ENCODE measurements at places on chromosomes 6 and 20.

DNA sequence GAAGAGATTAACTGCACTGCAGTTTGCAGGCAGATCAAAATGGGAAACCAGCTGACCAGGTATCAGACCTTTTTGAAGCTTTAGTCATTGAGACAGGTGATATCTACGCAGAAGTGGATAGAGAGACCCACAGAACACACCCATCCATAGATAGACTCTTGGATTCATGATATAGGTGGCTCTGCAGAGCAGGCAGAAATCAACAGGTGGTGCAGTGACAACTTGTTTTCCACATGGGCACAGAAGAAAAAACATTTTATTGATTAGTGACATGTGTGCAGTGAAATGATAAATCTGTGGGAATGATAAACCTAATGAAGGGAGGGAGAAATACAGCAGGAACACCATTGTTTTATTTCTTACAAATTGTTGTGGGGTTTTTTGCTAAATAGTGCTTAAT is 45.2 kb downstream of the NUDT3 start:
- DNase-seq: no peak

DNA sequence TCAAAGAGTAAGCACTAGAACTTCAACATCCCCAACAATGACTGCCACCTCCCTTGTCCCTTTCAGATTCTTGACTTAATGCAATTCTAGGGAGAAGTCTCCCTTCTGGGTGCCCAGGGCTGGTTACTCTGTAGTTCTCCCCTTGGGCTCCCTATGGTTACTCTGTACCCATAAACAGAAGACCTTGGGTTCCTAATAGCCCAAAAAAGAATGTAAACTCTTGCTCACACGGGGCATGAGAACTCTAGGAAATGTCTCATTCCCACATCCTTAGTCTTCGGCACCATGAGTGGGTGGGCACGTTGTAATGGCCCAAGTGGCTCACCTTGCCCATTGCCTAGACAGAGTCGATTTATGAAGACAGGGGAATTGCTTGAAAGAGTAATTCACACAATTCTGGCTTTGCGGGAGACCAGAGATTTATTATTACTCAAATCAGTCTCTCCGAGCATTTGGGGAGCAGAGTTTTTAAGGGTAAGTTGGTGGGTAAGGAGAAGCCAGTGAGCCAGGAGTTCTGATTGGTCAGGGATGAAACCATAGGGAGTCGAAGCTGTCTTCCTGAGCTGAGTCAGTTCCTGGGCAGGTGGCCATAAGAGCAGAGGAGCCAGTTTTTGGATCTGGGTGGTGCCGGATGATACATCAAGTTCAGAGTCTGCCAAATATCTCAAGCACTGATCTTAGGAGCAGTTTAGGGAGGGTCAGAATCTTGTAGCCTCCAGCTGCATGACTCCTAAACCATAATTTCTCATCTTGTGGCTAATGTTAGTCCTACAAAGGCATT is 61.2 kb upstream of the SIRPG start:
- DNase-seq: no peak

DNA sequence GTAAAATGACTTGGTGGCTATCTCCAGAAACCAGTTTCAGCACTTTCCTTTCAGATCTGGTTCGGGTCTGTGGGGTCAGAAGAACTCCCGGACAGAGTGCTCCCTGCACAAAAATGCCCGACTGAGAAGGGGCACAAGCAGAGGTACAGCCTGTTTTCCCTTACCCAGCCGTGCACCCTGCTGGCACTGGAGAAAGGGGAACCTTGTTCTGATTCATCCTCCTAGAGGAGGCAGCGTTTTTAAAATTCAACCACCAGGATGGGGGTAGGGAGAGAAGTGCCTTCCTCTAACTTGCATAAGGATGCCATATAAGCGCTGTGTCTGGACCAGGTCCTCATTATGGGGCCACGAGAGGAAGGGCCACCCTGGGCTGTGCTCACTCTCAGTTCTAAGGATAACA is 17.6 kb downstream of the RIMS4 start:
- no peak for DNase-seq

DNA sequence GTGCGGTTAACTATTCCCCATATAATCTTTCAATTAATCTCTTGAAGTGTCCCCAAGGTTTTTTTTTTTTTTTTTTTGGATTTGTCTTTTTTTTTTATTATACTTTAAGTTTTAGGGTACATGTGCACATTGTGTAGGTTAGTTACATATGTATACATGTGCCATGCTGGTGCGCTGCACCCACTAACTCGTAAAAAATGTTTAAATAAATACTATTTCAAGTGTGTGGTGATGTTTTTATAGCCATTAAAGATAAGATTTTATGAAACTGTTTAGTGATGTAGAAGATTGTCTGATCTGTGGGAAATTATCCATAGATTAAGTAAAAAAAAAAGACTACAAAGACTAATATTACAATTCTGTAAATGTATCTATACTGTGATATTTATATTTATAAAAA is 12.6 kb upstream of the HLA-DQA1 start:
- DNase-seq: no peak

- no peak for DNase-seq
Measured at GRCh38 chr6:112934433-112935327, 587.5 kb downstream of the RFPL4B start.

DNA sequence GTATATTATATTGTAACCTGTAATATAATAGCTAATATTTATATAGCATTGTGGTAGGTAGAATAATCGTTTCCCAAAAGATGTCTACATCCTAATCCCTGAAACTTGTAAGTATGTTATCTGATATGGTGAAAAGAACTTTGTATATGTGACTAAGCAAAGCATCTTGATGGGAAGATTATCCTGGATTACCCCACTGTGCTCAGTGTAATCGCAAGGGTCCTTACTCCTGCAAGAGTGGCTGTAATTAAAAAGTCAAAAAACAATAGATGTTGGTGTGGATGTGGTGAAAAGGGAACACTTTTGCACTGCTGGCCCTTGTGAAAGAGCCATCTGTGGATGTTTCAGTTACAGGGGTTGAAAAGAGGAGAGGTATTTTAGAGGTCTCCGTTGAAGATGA is 95.2 kb downstream of the EDN1 start:
- no peak for DNase-seq

DNA sequence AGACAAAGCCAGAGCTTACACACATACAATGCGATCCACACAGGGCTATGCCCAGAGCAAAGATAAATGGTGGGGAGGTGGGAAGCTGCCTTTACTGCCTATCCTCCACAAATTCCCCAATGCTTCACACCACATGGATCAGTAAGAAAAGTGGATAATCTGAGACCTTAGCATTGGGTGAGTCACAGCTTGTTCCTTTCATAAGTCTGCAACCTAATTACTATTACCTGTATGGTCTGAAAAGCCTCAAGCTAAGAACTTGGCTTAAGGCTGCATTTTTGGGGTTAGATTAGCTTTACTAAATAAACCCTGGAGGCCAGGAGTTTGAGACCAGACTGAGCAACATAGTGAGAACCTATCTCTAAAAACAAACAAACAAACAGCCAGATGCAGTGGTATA is 66.0 kb upstream of the BTBD3 start:
- no peak for DNase-seq

- DNase-seq: no peak
Measured at GRCh38 chr6:31911826-31912585, 10.1 kb upstream of the ZBTB12 start.

DNA sequence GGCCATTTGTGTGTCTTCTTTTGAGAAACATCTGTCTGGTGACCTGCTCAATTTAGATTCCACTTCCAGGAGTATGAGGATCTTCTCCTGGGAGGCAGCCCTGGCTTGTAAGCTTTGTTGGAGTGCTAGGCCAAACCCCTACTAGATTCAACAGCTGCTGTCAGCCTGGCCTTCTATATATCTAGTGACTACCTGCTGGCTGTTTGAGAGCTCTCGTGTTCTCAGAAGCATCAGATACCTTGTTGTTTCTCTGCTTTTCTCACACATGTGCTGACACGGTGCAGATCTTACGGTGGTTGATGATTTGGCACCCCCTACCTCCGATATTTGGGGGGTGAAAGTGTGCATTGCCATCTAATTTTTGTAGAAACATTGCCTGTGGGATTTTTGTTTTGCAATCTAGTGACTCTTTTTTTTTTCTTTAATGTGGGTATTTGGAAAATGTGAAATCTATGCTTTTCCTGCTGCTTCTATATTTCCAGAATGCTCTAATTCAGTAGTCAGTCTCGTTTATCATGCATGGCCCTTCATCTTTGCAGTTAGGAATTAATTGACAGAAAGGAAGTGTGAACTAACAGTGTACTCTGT is 4.7 kb downstream of the CCN2 start:
- DNase-seq: no peak

GRCh38 chr6:5490501-5491069 is 229.3 kb downstream of the FARS2 start:
- no peak for DNase-seq

GRCh38 chr6:12113190-12113577 is 101.1 kb downstream of the HIVEP1 start:
- no peak for DNase-seq

DNA sequence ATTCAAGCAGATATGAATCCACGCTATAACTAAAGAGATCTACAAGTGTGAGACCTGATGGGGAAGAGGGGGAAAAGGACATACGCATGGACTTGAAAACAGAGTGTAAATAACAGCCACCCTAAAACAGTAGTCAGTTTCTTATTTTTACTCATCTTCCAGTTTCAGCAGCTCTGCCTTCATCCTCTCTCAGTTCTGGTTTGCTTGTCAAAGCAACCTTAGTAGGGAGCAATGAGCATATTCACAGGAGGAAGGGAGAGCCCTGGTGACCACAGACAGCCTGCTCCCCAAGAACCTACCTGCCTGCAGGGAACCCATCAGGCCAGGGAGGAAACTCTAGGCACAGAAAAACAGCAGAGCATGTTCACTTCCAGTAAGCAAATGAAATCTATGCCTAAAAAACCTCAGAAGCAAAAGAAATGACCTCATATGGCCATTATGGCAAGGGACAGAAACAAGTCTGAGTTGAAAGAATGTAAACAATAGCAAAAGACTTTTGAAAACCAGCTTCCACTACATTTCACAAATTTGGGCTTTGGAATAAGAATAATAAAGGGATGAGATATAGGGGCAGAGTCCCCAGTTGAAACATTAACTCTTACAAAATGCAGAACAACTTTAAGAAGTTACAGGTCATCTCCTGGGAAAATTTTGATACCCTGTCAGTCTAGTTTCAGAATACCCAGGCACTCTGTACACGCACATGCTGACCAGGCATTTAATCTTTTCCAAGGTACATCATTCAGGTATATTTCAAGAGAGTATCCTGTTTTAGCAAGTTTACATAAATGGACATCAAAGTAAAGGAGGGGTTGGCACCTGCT is 120.8 kb upstream of the BCLAF1 start:
- DNase-seq: no peak

- no peak for DNase-seq
Measured at GRCh38 chr6:94089941-94090340, 670.6 kb upstream of the EPHA7 start.

GRCh38 chr6:125863023-125863422 is 72.3 kb downstream of the NCOA7 start:
- DNase-seq: no peak

DNA sequence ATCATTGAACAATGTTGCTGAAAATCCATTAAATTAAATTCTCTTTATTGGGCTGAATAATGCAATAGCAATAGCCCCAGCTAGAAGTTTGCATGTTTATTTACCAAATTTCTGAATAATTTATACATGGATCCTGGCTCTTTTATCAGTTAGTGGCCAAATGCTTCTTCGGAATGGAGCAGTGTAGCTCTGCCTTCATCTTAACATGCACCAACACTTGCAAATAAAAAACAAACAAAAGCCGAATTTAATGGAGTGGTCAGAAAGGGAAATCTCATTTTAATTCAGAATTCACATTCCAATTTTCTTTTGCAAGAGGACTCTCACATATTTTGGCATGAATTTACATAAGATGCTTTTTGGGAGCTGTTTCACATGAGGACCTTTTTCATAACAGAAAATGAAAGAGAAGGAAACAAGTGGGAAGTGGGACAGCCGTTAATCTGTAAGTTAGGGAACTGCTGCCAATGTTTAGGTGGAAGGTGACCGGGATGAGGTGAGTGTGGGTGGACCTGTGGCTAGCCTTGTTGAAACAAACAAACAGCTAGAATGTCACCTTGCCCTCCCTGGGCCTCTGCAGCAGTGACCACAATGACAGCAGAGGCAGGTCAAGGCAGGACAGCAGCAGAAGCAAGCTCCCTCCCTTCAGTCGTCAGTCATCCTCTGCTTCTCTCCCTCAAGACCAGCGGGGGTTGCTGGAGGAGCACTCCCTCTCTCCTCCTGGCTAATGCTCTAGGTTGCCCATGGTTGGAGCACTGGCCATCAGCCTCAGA is 73.2 kb downstream of the INSM1 start:
- DNase-seq: no peak

DNA sequence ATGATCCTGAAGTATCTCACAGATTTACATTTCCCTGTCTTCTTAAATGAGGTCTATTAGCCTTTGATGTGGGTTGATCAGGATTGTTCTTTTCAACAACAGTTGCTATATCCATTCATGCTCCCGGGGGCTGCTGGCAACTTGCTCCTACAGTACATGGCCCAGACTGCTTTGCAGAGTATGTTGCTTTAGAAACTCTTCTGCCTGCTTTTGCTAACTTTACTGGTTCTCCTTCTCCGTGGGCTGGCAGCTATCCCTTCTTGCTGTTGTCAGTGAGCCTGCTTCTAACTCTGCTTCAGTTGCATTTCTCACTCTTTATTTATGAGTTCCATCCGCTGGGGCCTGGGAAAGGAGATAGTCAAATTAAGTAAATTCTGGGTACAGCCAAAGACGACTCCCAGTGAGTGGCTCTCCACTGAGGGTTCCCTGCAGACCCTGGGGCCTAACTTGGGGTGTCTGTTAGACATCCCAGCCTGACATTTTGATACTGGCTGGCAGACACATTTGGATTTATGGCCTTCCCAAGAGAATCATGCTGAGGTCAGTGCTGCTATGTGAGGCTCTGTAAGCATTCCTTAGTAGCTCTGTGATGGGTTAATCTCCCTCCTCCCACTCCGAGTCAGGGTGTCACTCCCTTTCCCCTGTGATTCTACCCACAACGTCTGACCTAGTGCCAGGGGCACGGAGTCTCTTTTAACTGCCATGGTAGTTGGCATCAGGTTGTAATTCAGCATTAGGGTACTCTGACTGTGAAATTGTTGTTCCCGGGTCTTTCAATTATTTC is 73.6 kb downstream of the SLX4IP start:
- no peak for DNase-seq

- DNase-seq: no peak
Measured at GRCh38 chr6:25472306-25472705, 179.7 kb upstream of the SCGN start.

- no peak for DNase-seq
Measured at GRCh38 chr20:62395311-62396242, 8.7 kb downstream of the RPS21 start.

- DNase-seq: no peak
Measured at GRCh38 chr6:149861603-149862423, 2.3 kb downstream of the LRP11 start.

- no peak for DNase-seq
Measured at GRCh38 chr20:61311656-61312387, 59.8 kb downstream of the CDH4 start.

DNA sequence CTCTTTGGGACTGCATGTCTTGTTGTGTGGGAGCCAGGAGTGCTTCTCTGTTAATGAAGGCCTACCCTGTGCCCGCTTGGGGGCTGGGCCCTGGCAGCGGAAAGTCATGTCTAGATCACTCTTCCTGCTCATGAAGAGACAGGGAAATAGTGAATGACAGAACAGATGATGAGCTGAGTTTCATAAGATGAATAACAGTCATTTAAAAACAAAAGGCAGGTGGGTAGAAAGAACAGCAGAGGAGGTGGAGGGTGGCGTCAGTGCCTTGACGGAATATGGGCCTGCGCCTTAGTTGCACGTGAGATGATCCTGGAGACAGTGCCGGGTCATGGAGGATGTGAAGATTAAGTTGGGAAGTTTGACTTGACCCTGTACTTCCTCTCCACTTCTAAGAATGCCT is 85.5 kb downstream of the ARID1B start:
- no peak for DNase-seq
